SHP77 treated with DMSO at 0.1 percent for 48 hours (cell line): ENCODE measurements at places on chromosomes 3 and 15.

- DNase-seq: no peak
Observed at GRCh38 chr15:58865425-58865880, 68.0 kb downstream of the SLTM start.

DNA sequence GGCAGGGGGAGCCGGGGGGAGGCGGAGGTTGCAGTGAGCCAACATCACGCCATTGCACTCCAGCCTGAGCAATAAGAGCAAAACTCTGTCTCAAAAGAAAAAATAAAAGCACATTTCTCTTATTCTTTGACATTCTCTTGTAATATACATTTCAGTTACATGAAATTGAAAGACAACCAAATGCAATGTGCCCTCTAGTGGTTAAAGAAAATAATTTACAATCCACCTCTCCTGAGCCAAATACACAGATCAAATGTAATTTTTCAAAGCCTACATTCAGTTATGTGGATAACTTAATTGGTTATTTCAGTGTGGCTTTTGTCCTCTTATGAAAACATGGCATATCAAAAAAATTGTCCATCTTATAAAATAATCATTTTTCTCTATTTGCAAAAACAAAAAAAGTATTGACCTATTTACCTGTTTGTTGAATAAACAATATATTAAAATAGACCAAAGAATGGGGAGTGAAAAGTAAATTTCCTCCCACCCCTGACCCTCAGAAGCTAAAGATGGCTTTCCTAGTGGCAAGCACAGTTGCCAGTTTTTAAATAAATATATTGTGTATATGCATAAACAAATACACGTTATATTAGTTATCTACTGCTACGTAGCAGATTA lies 14.2 kb upstream of the U2SURP start:
- peak; percentile 14 for DNase-seq

GRCh38 chr3:40313975-40314860 lies 4.7 kb downstream of the EIF1B start:
- no peak for DNase-seq

DNA sequence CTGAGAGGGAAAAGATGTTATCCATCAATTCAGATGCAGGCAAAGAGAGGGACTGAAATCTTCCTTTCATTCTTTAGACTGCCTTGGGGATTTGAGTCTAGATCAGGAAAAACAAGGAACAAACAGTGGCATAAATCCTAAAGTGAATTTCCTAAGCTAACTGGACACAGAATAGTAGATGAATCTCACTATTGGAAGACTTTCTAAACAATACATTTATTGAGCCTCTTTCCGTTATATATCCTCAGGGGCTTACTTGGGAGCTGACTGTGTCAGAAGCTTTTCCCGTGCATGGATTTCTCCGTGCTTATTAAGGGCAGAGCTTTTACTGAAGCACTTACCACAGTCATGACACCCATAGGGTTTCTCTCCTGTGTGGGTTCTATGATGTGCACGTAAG lies 10.0 kb downstream of the ZSCAN29 start:
- no peak for DNase-seq

DNA sequence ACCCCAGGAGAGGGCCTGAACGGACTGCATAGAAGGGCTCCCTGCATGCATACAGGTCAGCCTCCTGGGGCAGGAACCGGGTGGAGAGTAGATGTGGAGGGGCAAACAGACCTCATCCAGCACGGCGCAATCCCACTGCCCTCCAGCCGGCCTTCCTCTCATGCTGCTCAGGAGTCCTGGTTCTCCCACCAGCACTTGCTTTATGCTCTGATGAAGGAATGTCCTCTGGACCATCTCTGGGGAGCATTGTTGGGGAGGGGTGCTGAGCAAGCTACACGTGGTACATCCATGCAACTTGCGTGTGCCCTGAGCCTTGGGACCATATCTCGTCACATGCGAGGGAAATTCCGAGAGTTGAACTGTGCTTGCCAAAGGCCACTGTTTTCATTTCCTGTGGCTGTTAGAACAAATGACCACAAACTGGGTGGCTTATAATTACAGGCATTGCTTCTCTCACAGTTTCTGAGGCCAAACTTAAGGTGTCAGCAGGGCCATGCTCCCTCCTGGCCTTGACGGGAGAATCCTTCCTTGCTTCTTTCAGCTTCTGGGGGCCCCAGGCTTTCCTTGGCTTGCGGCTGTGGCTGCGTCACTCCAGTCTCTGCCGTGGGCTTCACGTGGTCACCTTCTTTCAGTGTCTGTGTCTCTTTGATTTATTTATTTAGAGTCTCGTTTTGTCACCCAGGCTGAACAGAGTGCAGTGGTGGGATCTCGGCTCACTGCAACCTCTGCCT lies 12.2 kb downstream of the SELENOS start:
- no peak for DNase-seq

GRCh38 chr15:74614744-74615507 lies 710 bp upstream of the CLK3 start:
- DNase-seq: peak; percentile 6

- no peak for DNase-seq
Observed at GRCh38 chr3:62119139-62119538, 254.2 kb downstream of the FEZF2 start.

- DNase-seq: no peak
Observed at GRCh38 chr3:16086690-16087089, 87.8 kb upstream of the GALNT15 start.

DNA sequence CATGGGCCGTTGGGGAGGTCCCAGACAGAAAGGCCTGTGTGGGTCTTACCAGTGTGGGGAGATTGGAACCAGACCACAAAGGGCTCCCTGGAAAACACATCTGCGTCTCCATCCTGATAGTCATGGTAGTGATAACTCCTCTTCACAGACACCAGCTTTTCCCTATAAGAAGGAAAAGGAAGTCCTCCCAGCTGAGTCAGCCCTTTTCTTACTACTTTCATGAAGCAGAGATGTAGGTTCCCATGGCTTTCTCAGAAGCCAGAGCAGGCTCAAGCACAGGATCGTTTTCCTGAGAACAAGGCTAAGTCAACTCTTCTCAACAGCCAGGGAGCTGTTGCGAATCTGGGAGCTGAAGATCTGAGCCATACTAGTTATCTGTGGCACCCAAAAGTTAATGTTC lies 6.1 kb downstream of the DNASE1L3 start:
- DNase-seq: no peak

GRCh38 chr15:63075984-63076713 lies 33.6 kb downstream of the TPM1 start:
- DNase-seq: no peak

DNA sequence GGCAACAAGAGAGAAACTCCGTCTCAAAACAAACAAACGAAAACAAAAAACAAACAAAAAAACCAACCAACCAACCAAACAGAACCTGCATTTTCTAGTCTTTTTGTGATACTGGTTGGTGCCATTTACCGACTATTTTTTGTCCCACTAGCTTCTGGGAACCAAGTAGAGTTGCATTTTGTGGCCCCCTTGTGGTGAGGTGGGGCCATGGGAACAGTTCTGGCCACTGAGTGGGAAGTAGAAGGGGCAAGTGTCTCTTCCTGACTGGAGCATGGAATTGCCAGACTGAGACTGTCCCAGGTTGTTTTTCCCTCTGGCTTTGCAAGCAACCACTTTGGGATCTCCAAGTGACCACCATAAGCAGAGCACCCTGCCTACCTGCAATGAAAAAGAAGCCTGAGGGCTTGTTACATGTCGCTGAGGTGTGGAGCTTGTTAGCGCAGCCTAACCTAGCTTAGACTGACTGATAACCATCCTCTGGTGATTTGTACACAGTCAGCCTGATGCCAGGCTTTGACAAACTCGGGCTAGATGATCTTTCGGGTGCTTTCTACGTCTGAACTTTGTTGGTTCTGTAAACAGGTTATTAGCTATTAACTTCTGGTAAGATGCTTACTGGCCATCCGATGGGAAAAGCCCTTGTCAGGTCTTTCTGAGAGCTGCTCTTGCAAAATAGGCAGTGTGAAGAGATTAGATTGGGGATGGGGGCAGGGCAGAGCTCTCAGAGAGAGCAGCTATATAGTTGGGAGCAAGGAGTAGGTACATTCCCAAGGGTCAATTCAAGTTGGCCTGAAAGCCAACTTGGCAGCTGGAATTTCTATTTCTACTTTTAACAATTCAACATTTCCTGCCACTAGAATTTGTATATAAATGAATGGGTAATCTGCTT lies 172.2 kb downstream of the SSR3 start:
- peak; percentile 10 for DNase-seq

GRCh38 chr3:104526901-104527401 lies 839.8 kb upstream of the ALCAM start:
- no peak for DNase-seq

DNA sequence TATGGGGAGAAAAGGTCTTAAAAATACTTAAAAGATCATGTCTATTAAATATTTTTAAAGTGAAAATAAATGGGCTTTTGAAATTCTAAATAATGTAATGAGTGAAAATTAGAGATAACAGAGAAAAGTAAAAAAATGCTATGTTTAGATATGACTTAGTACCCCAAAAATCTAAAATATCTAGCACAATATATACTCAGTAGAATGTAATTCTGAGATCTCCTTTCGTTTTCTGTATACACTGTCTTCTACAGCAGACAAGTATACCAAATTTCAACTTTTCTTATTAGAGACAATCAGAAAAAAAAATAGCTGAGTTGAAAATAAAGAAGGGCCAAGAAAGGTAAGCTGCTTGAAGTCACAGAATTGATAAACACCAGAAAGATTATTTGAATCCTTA lies 140.8 kb downstream of the ADAM10 start:
- DNase-seq: no peak

DNA sequence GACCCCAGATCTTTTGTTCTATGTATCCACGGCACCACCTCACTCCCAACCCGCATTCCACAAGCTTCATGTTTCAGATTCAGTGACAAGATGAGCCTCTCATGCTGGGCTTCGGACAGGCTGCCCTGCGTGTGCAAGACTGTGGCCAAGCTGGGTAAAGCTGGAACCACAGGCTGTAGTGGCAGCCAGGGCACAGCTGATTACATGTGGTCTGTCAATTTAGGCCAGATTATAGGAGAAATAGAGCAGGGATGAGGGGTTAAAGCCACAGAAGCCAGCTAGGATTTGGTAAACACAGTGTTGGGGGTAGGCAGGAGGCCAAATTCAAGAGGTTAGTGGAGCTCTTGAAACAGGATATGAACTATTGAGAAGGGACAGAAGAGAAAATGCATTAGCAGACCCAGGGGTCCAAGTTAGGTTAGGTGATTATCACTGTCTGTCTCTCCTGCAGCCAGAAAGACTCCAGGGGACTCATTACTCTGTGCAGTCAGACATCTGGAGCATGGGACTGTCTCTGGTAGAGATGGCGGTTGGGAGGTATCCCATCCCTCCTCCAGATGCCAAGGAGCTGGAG lies 12.9 kb downstream of the SNAPC5 start:
- DNase-seq: no peak
